G401 (cell line): ENCODE measurements at places on chromosomes 6 and 20. TPM values are rescaled to one million over a fixed set of nuclear protein-coding genes. Genes with fewer than 3 reads are reported as not detected.

Gene ACSS1
- total RNA-seq: not detected in 2 replicates

Gene HAO1
- total RNA-seq: not detected in 2 replicates

DNA sequence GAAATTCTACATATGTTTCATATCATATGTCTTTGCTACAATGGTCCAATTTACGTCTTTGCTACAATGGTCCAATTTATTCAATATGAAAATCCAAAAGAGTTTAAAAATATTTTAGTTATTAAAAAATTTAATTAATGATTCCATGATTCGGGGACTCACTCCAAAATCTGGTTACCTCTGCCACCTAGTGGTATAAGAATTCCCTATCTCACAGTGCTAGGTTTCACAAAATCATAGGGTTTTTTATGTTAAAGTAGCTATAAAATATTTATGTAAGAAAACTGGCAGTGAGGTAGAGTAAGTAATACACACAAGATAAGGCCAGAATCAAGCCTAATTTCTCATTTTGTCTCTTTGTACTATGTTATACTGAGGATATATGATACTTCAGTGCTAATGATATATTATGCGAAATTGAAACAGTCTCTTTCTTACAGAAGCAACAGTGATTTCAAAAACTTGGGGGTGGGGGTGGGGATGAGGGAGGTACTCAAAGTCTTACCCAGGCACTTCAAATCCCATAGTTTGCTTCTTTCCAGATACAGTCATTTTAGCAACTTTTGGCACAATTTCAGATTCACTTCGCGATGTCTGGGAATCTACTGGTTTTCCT, 52.3 kb downstream of the HBS1L start:
- DNase-seq: peak; percentile 15

Gene CST3
- total RNA-seq: 26.7 and 56.5 TPM in 2 replicates

DNA sequence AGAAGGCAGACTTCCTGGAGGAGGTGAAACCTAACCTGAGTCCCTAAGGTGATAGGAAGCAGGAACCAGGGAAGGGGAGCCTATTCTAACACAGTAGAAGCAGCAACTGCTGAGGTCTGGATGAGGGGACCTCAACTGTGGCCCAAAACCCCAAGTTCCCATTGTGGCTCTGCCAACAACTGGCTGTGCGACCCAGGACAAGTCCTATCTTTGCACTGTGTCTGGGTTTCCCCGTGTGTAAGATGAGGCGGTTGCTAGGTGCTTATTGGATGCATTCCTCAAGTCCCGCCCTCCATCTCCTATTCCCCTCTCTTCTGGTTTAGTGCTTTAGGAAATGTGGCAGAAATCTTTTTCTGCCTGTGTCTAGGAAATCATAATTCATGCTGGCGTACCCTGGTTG, 52.2 kb upstream of the TTPAL start:
- DNase-seq: no peak

Gene EMILIN3
- 0.71 TPM in 1 of 2 replicates, not detected in the other for total RNA-seq

DNA sequence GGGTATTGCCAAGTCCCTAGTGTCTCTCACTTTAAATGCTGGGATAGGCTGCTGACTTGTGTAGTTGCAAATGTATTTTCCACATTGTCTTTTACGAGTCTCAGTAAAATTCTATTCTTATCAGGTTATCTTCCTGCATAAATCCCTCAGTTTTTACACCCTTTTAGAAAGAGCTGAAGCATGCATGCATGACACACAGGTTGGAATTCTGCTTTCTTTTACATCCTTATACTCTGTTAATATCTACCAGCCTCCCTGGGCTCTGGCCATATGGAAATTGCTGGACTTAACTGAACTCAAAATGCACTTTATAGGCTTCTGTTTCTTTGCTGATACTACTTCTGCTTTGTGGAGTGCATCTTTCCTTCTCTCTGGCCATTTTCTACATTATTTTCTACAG, 477.4 kb downstream of the FRK start:
- no peak for DNase-seq

DNA sequence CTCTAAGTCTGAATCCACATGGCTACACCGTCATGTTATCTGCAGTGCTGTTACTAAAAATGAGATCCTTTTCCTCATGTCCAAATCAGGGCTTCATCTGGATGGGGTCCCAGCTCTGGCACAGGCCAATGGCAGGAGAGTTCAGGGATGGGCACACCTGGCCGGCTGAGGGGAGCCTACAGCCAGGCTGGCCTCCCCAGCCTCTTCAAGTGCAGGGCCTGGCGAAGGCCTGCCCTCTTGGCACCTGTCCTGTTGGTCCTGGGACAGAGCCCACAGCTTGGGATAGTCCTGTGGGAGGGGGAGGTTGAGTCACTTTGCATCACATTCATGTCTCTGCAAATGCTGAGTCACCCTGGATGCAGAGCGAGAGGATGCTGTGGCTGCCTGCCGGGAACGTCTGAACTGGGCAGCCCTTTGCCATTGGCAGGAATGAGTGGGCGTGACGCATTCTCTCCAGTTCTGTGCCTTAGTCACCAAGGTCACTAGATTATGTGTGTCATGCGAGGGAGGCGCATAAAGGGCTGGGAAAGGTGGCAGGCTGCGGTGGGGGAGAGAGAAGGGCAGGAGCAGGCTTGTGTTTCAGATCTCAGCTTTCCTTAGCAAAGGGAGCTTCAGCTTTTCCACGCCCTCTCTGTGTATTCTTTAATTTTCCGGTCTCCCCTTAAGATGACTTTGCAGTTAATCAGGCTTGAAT, 223.2 kb upstream of the ECI2 start:
- DNase-seq: peak; percentile 74

- DNase-seq: no peak
These were observed 14.9 kb downstream of the DYNLT1 start for GRCh38 chr6:158629367-158630221.

GRCh38 chr20:37223053-37223452, 38.6 kb downstream of the GHRH start:
- no peak for DNase-seq

DNA sequence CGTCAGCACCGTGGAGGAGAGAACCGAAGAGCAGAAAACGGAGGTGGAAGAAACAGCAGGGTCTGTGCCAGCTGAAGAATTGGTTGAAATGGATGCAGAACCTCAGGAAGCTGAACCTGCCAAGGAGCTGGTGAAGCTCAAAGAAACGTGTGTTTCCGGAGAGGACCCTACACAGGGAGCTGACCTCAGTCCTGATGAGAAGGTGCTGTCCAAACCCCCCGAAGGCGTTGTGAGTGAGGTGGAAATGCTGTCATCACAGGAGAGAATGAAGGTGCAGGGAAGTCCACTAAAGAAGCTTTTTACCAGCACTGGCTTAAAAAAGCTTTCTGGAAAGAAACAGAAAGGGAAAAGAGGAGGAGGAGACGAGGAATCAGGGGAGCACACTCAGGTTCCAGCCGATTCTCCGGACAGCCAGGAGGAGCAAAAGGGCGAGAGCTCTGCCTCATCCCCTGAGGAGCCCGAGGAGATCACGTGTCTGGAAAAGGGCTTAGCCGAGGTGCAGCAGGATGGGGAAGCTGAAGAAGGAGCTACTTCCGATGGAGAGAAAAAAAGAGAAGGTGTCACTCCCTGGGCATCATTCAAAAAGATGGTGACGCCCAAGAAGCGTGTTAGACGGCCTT, 41.6 kb downstream of the ZBTB2 start:
- no peak for DNase-seq
